ENCODE measurements at places on chromosomes 4 and X.
A peak's percentile ranks its signal among the peaks of the same experiment; 100 is the strongest.

GRCh38 chr4:62408454-62408853 lies 1208.3 kb downstream of the ADGRL3 start:
- DNase-seq = no peak

DNA sequence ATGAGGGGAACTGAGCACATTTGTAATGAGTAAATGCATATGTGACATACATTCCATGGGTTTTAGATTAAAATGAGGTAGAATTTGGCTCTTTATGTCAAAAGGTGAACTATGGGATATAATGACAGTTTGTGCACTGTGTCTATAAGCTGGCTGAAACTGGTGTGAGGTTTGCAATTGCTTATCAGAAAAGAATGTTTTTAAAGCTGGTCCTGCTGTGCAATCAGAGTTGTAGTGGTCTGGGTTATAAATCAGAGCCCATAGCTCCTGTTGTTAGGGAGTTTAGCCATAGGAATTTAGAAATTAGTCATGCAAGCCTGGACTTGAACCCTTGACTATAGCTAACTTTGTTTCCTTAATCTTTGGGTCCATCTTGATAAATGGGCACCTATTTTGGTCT lies 23.1 kb upstream of the GATB start:
- DNase-seq = no peak

DNA sequence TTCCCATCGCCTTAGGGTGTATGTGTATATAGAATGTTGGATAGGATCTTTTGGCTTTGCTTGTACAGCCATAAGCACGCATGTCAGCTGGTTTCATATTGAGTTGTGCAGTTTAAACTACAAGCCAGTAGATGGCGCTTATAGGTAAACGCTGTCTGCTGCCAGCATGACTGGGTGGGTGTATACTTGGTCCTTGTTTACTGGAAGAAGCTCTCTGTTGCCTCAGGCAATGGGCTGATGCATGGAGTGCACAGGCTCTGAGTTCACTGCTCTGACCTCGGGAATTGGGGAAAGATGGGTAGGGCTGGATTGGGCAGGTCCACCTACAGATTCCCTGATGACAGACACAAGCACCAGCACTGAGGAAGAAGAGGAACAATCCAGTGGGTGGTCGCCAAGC lies 831.5 kb downstream of the STIM2 start:
- DNase-seq = peak; percentile 16

DNA sequence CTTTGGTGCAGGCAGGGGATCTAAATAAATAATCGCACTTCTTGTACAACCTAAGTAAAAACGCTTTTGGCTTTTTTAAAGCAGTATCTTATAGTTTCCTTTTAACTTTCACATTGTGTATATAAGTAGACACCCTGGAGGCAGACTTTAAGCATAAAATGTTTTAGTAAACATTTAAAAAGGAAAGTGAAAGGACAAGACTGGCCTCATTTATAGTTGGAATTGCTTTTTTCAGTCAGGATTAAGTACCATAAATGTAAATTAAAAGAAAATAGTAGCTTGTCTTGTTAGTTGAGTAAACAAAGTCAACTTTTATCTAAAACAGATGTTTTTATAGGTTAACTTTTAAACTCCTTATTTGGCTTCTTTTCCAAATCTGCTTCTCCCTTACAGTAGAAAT lies 39.7 kb downstream of the PTPN13 start:
- no peak for DNase-seq

- no peak for DNase-seq
Observed at GRCh38 chr4:143411527-143412419, 75.1 kb downstream of the GAB1 start.

- no peak for DNase-seq
Observed at GRCh38 chr4:95539106-95539505, 9.7 kb downstream of the UNC5C start.

- DNase-seq = no peak
Observed at GRCh38 chr4:76539979-76540378, 105.0 kb downstream of the SHROOM3 start.

DNA sequence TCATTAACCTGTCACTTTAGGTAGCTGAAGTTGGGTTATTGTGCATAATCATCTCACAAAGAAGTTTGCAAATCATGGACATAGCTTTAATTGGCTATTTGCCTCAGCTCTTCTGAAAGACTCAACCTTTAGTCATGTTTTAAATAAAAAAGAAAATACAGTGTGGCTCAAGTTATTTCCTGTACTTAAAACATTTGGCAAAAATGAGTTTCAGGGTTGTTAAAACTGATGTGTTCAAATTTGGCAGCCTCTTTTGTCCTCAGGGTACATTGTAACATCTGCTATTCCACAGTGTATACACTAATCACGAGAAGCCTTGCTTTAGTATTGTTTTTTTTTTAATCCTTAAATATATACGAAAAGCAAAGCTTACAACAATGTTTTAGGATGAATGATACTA lies 31.5 kb upstream of the HPGD start:
- DNase-seq = no peak

DNA sequence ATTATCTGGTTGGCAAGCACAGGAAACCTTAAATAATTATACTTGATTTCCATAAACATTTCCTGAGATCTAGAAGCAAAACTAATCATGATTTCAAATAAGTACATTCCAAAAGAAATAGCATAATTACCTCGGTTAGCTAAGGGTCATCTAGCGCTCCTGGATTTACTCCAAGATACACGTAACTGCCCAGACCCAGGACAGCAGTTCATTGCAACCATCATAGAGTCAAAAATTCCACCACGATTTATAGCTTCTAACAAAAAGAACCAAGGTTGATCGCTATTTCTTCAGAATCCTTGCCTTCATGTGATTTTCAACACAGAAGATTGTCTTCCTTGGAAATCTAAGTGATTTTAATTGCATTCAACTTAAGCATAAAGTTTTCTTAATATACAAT lies 1235.5 kb upstream of the TENM3 start:
- DNase-seq = no peak

DNA sequence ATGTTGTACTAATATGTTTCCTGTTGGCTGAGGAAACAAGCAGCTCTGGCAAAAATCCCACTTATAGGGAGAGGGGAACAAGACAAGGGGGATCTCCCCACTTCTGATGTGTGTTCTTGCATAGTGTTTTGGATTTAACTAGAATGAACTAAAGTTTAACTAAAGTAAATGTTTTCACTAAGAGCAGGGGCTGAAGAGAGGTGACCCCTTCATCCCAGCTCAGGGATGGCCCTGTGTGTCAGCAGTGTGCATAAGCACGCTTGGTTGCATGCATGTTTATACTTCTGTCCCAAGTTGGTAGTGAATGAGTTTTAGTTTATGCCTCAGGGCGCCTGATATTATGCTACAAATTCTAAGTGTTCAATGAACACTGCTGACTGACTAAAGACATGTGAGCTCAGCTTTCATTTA lies 169.4 kb downstream of the MGST2 start:
- DNase-seq = no peak

DNA sequence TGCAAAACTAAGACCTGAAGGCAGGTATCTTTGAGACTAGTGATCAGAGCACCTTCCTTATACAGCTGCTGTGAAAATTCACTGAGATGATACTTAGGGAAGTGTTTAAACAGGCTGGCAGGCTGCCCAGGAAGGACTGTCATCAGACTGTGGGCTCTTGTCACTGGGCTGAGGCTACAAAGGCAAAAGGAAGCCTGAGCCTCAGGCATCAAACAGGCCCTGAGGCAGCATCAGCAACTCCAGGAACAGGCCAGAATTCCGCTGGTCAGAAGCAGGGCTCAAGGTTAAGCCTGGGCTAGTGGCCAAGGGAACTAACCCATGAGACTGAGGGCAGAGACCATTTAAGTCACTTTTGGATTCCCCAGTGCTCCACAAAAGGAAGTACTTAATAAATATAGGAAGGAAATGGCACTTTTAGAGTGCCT lies 12.8 kb downstream of the PJA1 start:
- no peak for DNase-seq

- peak; percentile 71 for DNase-seq
Observed at GRCh38 chrX:1466971-1467561, 14.4 kb upstream of the ASMTL start.

- no peak for DNase-seq
Observed at GRCh38 chr4:97720869-97721432, 422.3 kb downstream of the STPG2 start.

DNA sequence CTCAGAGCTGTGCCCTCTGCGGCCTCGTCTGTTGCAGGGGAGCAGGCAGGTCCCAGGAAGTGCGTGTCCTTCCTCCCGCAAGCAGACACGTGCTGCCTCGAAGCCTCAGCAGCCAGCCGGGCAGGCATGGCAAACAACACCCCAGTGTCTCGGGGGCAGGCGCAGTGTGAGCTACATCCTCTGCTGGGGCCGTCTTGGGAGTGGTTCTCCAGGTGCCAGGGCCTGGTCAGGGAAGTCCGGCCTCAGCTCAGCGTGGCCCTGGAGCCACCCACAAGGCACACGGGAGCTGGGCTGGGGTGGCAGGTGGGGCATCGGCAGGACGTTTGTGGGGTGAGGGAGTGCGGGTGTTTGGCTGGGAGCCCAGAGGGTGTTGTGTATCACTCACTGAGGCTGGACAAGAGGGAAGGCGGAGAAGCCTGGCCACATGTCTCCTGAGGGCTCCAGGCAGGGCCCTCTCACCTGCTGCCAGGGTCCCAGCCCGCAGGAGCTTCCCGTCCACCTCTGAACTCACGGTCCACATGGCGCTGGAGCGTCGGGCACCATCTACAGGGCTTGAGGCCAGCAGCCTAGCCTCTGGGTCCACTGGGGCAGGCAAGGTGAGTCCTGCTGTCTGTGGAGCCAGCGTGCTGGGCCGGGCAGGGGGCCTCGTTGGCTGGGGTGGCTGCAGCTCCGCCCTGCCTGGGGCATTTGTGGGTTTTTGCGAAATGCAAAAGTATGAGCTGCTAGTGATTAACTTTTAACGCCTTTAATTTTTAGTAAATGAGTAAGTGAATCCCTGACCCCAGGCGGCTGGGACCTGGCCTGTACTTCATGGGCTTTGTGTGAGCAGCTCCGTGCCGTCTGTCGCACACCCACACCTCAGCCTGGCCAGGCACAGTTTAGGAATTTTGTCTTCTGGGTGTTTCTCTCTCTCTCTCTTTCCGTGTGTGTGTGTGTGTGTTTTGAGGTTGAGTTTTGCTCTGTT lies 17.3 kb upstream of the UVSSA start:
- DNase-seq = no peak

DNA sequence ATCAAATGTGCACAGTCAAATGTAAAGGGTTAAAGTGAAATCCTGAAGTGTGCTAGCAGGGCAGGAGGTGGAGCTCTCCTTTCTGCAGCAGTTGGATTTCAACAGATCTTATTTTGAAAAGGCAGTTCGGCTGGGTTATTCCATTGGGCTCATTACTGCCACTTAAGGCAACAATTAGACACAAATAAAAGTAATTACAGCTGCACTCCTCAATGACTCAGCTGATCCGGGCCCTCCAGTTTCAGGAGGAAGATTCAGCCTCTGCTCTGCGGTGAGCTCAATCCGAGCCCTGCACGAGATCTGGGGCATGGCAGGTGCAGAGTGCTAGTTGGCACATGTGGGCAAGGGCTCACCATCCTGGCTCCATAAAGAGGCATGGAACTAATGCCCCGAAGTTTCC lies 85.4 kb downstream of the PHKA2 start:
- no peak for DNase-seq

DNA sequence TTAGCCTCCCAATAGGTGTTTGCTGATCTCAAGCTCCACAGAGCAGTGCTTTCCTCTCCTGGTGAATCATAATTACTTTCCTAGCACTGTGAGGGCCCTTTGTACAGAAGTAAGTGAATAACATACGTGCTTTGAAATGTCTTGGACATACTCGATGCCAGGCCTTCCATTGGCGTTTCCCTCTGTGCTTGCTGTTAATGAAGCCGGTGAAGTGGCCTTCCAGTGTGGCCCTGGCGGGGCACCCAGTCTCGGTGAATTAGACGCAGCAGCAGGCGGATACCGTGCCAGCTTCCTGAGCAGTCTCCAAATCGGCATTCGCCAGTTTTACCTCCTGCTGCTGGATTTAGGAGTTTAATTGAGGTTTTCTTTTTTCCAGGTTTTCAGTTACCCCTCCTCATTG lies 132.3 kb downstream of the HMX1 start:
- DNase-seq = no peak

DNA sequence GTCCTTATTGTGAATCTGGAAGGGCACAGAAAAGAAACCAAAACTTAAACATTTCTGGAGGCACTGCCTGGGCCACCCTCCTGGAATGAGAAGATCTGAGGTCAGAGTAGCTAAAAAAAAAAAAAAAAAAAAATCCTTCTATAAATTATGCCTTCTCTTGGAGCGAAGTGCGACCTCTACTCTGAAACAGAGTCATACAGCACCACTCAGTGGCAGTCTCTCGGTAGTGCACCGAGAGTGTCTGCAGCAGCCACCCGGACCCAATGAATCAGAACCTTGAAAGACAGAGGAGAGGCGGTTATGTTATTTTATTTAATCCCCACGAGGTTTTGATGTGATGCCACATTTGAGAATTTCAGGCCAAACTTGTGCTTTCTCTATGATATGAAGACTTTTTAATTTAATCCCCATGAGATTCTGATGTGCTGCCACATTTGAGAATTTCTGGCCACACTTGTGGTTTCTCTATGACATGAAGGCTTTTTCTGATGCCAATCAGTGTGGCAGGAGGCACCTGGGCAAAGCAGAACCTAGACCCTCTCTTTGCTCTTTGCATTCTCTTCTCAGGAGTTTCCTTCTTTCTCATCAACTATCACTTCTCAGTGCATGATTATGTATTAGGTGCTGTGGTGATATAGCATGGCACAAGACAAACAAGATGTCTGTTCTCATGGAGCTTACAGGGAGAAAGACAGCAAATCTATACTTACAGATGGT lies 5.6 kb upstream of the CT47C1 start:
- DNase-seq = peak; percentile 32

DNA sequence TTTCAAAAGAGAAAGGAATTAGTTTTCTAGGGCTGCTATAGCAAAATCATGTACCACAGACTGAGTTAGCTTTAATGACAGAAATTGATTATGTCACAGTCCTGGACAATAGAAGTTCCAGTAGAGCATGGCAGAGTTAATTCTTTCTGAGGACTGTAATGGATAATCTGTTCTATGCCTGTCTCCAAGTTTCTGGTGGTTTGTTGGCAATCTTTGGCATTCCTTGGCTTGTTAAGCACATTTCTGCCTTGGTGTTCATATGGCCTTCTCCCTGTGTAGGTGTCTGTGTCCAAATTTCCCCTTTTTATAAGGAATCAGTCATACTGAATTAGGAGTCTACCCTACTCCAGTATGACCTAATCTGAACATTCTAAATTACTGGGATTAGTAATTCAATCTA lies 336.1 kb upstream of the PABPC4L start:
- DNase-seq = no peak

- DNase-seq = no peak
Observed at GRCh38 chrX:134683351-134684005, 25.2 kb upstream of the PLAC1 start.

GRCh38 chr4:41360214-41360920 lies 103.6 kb downstream of the UCHL1 start:
- DNase-seq = peak; percentile 45
